Activated CD4-positive, alpha-beta T cell treated with anti-CD3 and anti-CD28 coated beads for 4 hours (primary cell): ENCODE measurements at places on chromosomes 5 and 9.

- no peak for DNase-seq
Measured at GRCh38 chr5:150774145-150774544, 4.4 kb upstream of the SMIM3 start.

GRCh38 chr9:4886698-4887097, 94.0 kb downstream of the RCL1 start:
- no peak for DNase-seq

DNA sequence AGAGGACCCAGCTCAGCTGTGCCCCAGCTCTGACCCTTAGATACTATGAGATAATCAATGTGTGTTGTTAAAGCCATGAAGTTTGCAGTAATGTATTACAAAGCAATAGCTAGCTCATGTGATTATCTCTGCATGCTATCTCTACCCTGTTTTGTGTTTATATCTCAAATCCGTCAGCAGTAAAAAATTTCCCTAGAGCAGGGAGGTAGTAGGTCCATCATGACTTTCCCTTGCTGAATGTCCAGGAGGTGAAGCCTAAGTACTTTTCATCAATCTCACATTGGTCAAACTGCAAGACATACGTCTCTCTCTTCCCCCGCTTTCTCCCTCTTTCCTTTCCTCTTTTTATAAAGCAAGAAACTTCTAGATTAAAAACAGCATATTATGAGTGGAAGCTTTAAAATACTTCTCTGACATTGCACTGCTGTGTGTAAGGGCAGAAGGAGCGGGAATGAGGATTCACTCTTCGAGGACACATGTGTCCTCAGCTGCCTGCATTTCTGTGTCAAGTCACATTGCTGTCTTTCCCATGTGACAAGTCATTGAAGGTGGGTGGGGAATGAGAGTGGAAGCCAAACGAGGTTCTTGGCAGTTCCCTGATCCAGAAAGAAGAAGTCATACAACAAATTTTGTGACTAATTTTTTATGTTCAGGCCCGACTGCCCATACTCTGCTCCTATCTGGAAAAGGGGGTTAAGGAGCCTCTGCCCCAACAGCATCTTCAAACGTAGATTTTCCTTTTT, 93.1 kb upstream of the RETREG1 start:
- no peak for DNase-seq

DNA sequence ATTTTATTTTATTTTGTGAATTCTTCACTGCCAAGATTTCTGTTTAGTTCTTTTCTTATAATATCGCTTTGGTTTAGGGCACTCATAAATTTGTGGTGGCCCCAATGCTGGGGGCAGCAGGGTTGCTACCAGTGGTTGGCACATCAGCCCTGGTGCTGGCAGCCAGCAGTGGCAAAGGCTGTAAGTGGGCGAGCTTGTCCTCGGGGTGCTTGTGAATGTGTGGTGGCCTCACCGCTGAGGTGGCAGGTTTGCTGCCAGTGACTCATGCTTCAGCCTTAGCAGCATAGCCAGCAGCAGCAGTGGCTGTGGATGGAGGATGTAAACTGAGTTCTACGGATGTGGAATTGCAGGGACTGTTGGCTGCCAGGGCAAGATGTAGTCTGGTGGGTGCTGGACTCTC, 262.9 kb upstream of the DMAC1 start:
- DNase-seq, result no peak

- DNase-seq, result no peak
Measured at GRCh38 chr5:75072061-75072460, 19.7 kb upstream of the GCNT4 start.

DNA sequence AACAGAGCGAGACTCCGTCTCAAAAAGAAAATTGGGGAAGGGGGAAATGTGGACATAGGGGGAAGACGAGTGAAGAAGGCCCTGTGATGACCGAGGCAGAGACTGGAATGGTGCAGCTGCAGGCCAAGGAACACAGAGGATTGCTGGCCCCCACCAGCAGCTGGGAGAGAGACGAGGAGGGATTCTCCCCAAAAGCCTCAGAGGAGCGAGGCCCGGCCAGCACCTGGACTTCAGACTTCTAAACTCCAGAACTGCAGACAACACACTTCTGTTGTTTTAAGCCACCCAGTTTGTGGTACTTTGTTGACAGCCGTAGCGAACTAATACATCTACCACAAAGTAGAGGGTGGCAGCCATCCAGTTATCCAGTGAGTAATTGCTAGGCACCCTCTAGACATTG, 124.6 kb downstream of the ATPSCKMT start:
- DNase-seq, result no peak

GRCh38 chr9:107489687-107490605, at the start of gene KLF4:
Gene KLF4, minus strand, starts transcription at chr9:107489769. Its CDS starts 597 bp downstream, at chr9:107489172.
- DNase-seq, result peak; percentile 38

DNA sequence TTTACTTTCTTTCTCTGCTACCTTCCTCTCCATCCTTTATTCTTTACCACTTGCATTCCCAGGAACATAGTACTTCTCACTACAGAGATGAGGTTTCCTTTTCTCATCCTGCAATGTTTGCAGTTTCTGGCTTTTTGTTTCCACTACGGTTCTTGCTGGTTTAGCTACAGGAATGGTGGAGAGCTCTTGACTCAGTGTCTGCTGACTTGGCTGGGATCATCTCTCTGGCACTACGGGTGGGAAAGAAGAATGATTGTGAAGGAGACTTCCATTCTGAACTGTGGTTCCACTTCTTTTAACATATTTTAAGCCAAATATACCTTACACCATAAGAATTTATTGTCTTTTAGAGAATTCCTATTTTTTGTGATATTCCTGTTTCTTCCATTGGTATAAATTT, 65.1 kb downstream of the NREP start:
- no peak for DNase-seq

DNA sequence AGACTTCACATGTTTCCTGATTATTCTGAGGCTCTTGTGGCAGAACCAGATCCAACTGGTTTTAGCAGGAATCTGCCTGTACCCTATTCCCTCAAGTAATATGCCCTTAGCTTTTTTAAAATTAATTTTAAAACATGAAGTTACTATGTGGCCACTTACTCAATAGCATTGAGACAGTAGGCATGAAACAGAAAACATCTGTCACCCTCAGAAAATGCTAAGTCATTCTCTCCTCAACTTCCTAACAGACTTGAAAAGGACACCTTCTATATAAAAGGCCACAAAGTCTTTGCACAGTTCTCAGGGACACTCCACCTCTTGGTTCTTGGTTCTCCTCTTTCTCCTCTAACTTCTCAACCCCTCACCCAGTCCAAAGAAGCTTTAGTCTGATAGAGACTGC, 277.8 kb downstream of the RAB3C start:
- DNase-seq, result no peak

DNA sequence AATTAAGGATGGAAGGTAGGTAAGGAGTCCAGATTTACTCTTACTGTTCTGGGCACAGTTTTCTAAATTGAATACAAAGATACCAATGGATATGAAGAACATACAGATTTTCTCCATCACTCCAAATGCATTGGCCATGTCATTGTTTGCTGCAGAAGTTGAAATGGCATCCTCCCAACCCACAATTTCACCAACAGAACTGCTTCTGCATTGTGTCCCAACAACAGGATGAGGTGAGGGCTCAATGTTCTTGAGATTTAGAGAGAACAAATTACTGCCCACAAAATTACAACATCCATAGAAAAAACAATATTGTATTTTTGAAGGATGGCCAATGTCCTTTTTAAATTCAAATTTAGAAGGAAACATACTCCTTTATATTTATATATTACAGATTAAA, 88.9 kb downstream of the NUDT12 start:
- DNase-seq, result no peak

- DNase-seq, result no peak
Measured at GRCh38 chr5:1524481-1524798, 680 bp upstream of the LPCAT1 start.

GRCh38 chr9:95407524-95407923, 90.0 kb upstream of the FANCC start:
- no peak for DNase-seq

DNA sequence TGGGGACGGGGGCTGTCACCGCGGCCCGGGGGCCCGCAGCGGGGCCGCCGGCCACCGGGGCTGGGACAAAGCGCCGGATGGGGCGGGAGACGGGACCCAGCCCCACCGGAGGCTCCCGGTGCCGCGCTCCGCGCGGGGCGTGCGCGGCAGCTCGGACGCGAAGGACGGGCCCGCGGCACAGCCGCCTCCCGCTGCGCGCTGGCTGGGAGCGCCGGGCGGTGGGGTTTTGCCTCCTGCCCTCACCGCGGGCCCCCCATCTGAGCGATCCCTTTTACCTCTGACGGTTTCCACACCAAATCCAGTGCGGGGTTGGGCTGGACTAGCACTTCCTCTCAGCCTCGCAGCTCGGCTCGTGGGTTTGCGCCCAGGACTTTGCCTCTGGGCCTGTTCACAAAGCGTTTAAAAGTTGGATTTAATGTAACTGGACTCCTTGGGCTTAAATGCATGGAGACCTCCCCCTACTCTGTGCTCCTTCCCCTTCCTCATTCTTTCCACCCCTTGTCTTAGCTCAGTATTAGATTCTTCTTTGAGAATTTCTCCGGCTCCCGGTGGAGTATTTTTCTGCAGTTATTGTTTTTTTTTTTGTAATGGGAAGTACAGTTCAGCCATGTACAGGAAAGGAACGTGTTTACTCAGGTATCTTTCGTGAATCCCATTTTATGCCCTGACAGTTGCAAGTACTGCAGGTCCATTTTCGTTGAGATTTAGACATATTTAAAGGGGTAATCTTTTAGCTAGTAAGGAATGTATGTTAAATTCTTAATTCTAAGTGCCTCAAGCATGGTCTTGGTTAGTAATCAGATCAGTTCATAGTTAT, 691 bp downstream of the FCHO2 start:
- no peak for DNase-seq

DNA sequence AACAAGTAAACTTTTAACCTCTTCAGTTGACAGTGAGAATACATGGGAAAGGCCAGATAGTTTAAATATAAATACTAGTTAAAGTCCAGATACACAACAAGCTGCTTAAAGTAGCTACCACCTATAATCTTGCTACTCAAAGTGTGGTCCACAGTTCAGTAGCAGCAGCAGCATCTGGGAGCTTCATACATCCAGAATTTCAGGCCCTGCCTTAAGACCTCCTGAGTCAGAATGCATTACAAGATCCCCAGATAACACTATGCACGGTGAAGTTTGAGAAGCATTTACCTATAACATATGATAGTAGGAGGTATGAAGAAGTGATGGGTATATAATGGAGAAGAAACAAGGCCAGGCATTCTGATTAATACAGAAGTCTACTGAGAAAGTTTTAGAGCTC, 244.5 kb downstream of the EFNA5 start:
- DNase-seq, result no peak

DNA sequence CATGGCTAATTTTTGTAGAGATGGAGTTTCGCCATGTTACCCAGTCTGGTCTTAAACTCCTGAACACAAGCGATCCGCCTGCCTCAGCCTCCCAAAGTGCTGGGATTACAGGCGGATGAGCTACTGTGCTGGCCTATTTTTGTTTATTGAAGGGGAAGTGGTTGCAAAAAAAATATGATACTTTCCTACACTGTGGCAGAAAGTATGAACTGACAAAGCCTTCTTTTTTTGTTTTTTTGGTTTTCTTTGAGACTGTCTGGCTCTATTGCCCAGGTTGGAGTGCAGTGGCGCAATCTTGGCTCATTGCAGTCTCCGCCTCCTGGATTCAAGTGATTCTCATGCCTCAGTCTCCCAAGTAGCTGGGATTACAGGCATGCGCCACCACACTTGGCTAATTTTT, 50.9 kb downstream of the OSTF1 start:
- DNase-seq, result no peak

GRCh38 chr9:126915281-126915816, 767 bp downstream of the RALGPS1 start:
- DNase-seq, result peak; percentile 59

GRCh38 chr9:23754551-23754950, 71.5 kb downstream of the ELAVL2 start:
- DNase-seq, result no peak

DNA sequence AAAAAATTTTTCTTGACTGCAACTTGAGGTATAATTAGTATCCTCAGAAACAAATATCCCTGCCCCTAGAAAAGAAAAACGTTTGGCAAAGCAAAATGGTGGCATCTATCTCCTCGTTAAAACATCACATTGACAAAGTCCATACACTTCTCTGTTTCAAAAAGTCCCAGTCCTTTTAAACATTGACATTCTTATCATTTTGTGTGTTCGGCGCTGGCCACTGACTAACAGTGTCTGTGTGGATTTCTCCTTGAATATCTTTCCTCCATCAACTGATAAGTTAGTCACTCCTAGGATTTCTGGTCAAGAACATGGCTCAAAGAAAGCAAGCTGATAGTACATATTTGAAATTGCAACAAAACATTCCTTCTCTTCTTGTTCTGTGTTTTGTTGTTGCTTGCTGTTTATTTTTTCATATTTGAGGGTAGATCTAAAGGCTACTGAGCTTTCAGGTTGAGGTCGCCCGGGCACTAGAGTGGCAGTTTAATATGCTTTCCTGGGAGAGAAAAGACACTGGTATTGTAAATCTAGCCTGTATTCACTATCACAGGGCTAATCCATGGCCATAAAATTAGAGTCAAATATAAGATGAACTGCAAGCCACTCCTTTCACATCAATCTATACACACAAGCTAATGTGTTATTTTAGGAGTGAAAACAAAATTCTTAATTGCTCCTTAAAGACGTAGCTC, 8.5 kb upstream of the PPIC start:
- no peak for DNase-seq

GRCh38 chr5:125894383-125894782, 528.8 kb upstream of the GRAMD2B start:
- DNase-seq, result no peak

- no peak for DNase-seq
Measured at GRCh38 chr9:121876255-121876654, 216.9 kb downstream of the TTLL11 start.

GRCh38 chr9:69771775-69772418, 12.1 kb upstream of the PTAR1 start:
- DNase-seq, result no peak

DNA sequence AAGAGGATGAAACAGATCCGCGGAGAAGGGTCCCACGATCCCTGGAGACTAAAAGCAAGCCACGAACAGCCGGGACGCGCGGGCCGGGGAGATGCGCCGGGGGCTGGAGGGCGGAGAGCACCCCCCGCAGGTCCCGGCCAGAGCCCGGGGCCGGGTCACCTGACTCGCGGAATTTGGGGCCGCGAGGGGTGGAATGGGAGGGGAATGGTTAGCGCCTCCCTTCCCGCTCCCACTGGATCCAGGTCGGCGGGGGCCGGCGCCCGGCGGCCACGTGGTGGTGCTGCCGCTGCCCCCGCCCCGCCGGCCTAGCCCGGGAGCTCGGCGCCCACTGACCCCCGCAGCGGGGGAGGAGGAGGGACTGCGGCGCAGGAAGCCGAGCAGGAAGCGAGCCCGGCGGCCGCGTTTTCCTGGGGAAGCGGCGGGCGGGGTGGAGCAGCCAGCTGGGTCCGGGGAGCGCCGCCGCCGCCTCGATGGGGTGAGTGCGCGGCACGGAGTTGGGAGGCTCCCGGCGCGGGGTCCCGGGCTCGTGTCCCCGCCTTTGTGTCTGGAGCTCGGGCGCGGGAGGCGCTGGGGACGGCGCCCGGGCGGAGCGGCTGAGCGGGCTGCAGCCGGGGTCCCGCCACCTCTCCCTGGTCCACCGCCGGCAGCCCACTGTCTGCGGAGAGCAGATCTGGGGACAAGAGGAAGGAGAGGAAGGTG, at the start of gene RAI14:
Gene RAI14 (plus strand): TSS at position 328 of the 699 bp plus-strand sequence. CDS start 30,592 bp downstream, outside the sequence.
- DNase-seq, result peak; percentile 3
